ENCODE measurements at places on chromosomes 4 and X. TPM values are rescaled to one million over a fixed set of nuclear protein-coding genes. Genes with fewer than 3 reads are reported as not detected.

GRCh38 chr4:153472122-153473037, 6.2 kb downstream of the TMEM131L start:
- DNase-seq, result no peak

DNA sequence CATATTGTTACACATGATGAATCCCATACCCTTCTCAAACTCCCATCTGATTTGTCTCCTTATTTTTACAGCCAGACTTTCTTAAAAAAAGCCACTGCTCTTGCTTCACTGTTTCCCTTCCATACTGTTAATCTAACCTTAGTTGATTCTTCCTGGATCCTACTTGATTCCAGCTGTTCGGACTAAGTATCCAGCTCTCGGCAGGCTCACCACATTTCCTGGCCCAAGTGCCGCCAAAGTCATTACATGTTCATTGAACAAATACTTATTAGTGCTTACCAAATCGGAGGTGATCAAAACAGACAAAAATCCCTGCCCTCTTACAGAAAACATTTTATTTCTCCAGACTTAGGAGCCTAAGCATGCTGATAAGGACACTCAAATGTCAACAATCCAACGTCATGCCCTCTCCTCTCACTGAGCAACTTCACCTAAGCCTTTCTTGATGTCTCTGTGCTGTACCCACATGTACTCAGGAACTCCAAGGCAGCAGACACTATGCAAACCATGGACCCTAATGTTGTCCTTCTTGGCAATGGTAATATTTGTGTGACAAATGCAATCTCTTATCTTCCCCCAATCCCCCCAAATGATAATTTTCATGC, 45.1 kb upstream of the C1QTNF7 start:
- DNase-seq, result no peak

DNA sequence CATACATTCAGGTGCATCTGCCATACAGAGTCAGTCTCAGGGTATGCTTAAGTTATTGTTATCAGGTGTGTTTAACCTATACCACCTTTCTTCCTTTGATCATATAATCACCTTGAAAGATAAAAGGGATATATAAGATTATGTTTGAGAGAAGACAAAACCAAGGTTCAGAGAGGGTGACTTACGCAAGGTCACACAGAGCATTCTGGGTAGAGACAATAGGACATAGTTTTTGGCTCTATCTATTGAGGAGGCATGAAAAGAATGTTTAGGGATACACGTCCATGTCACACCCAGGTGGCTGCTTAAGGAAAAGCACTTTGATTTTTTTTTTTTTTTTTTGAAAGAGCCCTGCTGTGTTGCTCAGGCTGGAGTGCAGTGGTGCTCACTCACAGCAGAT, 327.1 kb upstream of the RPS6KA3 start:
- DNase-seq, result no peak

SORCS2 gene
- 18.2 TPM for polyA plus RNA-seq

CCDC158 gene
- 0.68 TPM for polyA plus RNA-seq

All from muscle of arm (tissue), 14 donors.